Esophagus muscularis mucosa (tissue), 4 donors: ENCODE measurements at places on chromosomes 2 and 18. TPM values are rescaled to one million over a fixed set of nuclear protein-coding genes. Genes with fewer than 3 reads are reported as not detected.

- no peak for DNase-seq
Measured at GRCh38 chr2:219120082-219120481, 40.5 kb downstream of the NHEJ1 start.

- no peak for DNase-seq
Measured at GRCh38 chr2:150165442-150165841, 322.0 kb downstream of the RND3 start.

Gene CNGA3
- 8.0 TPM for total RNA-seq

Gene CNDP1
- not detected for total RNA-seq
